Heart left ventricle (tissue), 16 donors: ENCODE measurements at places on chromosomes 5 and 9. TPM values are rescaled to one million over a fixed set of nuclear protein-coding genes. Genes with fewer than 3 reads are reported as not detected.

The WNK2 gene
- total RNA-seq: 107 TPM

The SLCO4C1 gene
- total RNA-seq: 0.07 TPM

GRCh38 chr9:33082128-33082527 lies 5.7 kb upstream of the SMU1 start:
- no peak overlapping the region for H3K4me3 ChIP-seq
- no peaks in the 10 kb centered on the region for H3K27me3 ChIP-seq
- peaks cover 3% of the 10 kb centered on the region for H3K4me1 ChIP-seq
- no peaks in the 10 kb centered on the region for H3K36me3 ChIP-seq

GRCh38 chr5:5613261-5613990 lies 190.9 kb downstream of the ICE1 start:
- no peak overlapping the region for H3K27ac ChIP-seq
- no peaks in the 10 kb centered on the region for H3K27me3 ChIP-seq
- no peaks in the 10 kb centered on the region for H3K4me1 ChIP-seq
- DNase-seq: no peak

DNA sequence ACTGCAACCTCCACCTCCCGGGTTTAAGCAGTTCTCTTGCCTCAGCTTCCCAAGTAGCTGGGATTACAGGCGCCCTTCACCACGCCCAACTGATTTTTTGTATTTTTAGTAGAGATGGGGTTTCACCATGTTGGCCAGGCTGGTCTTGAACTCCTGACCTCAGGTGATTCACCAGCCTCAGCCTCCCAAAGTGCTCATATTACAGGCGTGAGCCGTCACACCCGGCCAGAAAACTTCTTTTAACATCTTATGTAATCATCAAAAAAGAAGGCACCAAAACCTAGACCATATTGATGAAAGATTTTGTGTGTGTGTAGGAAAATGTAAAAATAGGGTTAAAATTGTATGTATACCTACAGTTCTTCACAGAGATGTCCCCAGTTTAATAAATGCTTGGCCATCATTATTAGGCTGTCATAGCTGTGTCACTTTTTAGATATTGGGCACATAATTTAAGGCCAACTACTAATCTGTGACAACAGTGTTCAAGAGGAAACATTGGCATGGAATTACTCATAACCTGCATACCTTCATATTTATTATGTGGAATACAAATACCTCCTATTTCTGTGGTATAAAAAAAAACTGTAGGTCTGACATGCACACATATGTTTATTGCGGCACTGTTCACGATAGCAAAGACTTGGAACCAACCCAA lies 44.4 kb downstream of the RAD50 start:
- no peaks in the 10 kb centered on the region for H3K27me3 ChIP-seq
- H3K36me3 ChIP-seq: peaks cover 88% of the 10 kb centered on the region

DNA sequence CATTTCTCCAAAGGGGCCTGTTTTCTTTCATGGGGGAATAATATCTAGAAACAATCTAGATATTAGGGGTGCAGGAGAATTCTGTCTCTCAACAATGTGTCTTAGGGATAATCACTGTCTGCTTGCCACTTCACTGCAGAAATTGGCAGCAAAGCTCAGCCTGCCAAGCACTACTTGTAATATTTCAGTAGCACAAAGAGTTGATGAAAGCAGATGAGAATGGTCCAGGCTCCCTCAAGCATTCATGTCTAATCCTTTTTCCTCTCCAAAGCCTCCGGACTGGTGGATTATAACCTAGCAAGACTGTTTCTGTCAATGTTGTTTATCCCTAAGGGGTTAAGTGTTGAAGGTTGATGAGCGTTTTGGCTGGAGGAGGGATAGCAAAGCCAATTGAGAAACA lies 13.3 kb upstream of the MPDZ start:
- H3K4me3 ChIP-seq: no peak overlapping the region
- no peaks in the 10 kb centered on the region for H3K4me1 ChIP-seq
- no peaks in the 10 kb centered on the region for H3K36me3 ChIP-seq
- no peak for DNase-seq
- H3K27me3 ChIP-seq: no peaks in the 10 kb centered on the region

GRCh38 chr9:95189251-95190098 lies 128.0 kb downstream of the FANCC start:
- H3K4me3 ChIP-seq: no peak overlapping the region
- H3K36me3 ChIP-seq: no peaks in the 10 kb centered on the region
- H3K27ac ChIP-seq: peak overlapping the region; percentile 71
- DNase-seq: no peak

- no peak for DNase-seq
- no peaks in the 10 kb centered on the region for H3K36me3 ChIP-seq
- H3K27me3 ChIP-seq: no peaks in the 10 kb centered on the region
- H3K4me3 ChIP-seq: no peak overlapping the region
Measured at GRCh38 chr5:42377496-42377895, 45.7 kb upstream of the GHR start.

DNA sequence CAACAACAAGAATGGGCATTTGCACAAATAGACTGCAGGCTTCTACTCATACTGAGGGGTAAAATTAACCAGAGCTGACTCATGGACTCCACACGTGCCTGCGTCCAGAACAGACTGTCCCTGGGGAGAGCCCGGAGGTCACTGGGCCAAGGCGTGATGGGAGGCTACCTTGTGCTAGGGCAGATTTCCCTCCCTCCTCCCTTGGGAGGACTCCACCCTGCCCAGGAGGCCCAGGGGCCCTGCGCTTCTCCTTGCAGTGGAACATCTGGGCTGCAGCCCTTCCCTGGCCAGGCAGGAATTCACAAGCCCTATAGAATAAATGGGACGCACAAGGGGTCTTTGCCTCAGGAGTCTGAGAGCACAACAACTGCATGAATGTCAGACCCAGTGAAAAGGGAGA lies 35.6 kb downstream of the IRX2 start:
- H3K4me3 ChIP-seq: no peak overlapping the region
- H3K27ac ChIP-seq: no peak overlapping the region
- H3K36me3 ChIP-seq: no peaks in the 10 kb centered on the region

The ENTPD2 gene
- 1.0 TPM for total RNA-seq

- H3K4me1 ChIP-seq: peaks cover 45% of the 10 kb centered on the region
- no peaks in the 10 kb centered on the region for H3K36me3 ChIP-seq
- H3K27ac ChIP-seq: peak overlapping the region; percentile 84
Measured at GRCh38 chr9:2628919-2629318, 7.3 kb downstream of the VLDLR start.

GRCh38 chr5:93302711-93303110 lies 278.3 kb downstream of the NR2F1-AS1 start:
- H3K27me3 ChIP-seq: no peaks in the 10 kb centered on the region
- no peak for DNase-seq
- no peak overlapping the region for H3K27ac ChIP-seq

The SIL1 gene
- total RNA-seq: 33.8 TPM

GRCh38 chr5:120396186-120396585 lies 67.9 kb upstream of the PRR16 start:
- no peaks in the 10 kb centered on the region for H3K36me3 ChIP-seq
- no peaks in the 10 kb centered on the region for H3K4me1 ChIP-seq
- H3K27ac ChIP-seq: no peak overlapping the region
